ENCODE measurements at places on chromosomes 4 and X.

GRCh38 chr4:53156896-53157295 lies 209.0 kb downstream of the SCFD2 start:
- DNase-seq: no peak

DNA sequence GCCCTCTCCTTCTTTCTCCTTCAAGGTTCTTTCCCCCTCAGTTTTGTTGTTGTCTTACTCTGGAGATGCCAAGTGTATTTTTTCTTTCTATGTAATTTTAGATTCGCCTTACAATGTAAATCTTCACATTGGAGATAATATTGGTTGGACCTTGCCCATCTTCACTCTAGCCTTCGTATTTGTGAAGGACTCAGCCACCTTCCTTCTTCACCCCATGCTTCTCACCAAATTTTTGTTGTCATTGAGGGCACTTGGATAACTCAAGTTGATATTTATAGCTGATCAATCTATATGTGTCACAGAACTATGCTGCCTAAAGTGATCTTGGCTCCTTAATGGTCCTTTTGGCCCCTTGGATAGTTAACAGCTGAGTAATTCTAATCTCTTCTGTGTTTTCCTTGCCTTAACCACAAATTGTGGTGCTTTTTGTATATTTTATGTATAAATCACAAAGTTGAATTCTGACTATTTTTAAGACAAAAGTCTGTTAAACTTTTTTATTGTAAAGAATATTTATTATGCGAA lies 6.5 kb downstream of the SPRY1 start:
- DNase-seq: no peak

- no peak for DNase-seq
Measured at GRCh38 chr4:2487632-2488031, 18.7 kb downstream of the RNF4 start.

- no peak for DNase-seq
Measured at GRCh38 chr4:24655971-24656370, 71.6 kb upstream of the DHX15 start.

DNA sequence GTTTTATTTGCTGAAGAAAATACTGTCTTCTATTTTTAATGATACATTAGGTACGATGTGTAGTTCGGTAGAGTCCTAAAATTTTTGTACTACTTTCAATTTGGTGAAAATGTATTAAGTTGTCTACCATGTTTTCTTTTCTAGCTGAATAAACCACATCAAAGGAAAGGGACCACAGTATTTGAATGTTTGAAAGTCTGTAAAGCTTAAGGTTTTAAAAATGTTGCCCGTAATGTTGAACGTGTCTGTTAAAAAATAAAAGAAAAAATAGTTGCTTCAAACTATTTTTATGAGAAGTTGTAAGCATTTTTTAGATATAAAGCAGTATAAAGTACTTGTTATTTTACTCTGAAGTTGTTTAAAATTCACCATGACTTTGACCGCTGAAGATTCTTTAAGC lies 3.2 kb downstream of the CDKN2AIP start:
- no peak for DNase-seq

DNA sequence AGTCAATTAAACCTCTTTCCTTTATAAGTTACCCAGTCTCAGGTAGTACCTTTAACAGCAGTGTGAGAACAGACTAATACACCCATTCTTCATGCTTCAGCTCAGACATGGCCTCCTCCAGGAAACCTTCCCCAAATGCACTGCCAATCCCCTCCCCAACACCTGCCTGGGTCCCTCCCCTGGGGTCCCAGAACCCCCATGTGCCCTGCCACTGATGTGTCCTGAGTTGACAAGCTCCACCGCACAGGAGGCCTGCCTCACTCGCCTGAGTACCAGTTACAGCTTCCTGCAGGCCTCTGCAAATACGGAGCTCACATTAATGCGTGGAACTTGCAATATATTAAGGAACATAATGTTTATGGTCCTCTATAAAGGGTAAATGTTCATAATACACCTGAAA lies 34.9 kb upstream of the CRMP1 start:
- DNase-seq: no peak

- no peak for DNase-seq
Measured at GRCh38 chr4:68367835-68368234, 17.9 kb upstream of the YTHDC1 start.
